Mesothelial cell of epicardium (in vitro differentiated cells): ENCODE measurements at places on chromosomes 12 and 14. TPM values are rescaled to one million over a fixed set of nuclear protein-coding genes. Genes with fewer than 3 reads are reported as not detected.

The VRTN gene
- not detected in 3 replicates for total RNA-seq

The NANOG gene
- 0.32 to 0.58 TPM (median 0.42 TPM) in 3 replicates for total RNA-seq

The FGD4 gene
- total RNA-seq = 12.6 to 13.5 TPM (median 13.4 TPM) in 3 replicates

The ALX1 gene
- 12.4 to 14.2 TPM (median 12.7 TPM) in 3 replicates for total RNA-seq

The B4GALNT1 gene
- total RNA-seq = 0.34 to 0.78 TPM (median 0.35 TPM) in 3 replicates

The IQSEC3 gene
- total RNA-seq = 7.4 to 8.8 TPM (median 8.5 TPM) in 3 replicates

The GPRC5A gene
- total RNA-seq = 107 to 116 TPM (median 108 TPM) in 3 replicates

The USP5 gene
- 119 to 126 TPM (median 122 TPM) in 3 replicates for total RNA-seq

The DAAM1 gene
- 35.3 to 44.8 TPM (median 44.2 TPM) in 3 replicates for total RNA-seq

The FAIM2 gene
- total RNA-seq = 0.13 to 0.47 TPM (median 0.29 TPM) in 3 replicates
